ENCODE measurements at places on chromosomes 12 and 14.
A peak's percentile ranks its signal among the peaks of the same experiment; 100 is the strongest.

- DNase-seq: no peak
Observed at GRCh38 chr12:39354955-39355354, 88.0 kb downstream of the KIF21A start.

- DNase-seq: no peak
Observed at GRCh38 chr12:64120568-64120967, 101.5 kb downstream of the KICS2 start.

- no peak for DNase-seq
Observed at GRCh38 chr14:29161593-29161992, 395.0 kb downstream of the FOXG1 start.

DNA sequence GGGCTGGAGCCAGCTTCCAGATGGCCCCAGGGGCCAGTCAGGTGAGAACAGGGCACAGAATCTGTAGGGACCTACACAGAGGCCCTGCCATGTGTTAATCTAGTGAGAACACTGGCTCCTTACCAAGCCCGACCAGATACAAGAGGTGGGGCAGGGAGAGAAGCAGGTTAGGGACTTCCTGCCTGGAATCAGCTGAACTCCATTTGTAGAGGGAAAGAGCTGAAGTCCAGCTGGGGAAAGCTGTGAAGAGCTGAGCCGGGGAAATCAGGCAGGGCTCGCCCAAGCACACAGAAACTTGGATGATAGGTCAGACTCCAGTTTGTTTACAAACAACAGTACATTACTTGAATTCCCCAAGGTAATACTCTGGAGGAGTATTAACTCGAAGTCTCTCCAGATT lies 46.7 kb downstream of the PTGER2 start:
- no peak for DNase-seq

GRCh38 chr12:57178213-57178612 lies 30.8 kb upstream of the LRP1-AS start:
- DNase-seq: no peak

GRCh38 chr12:101924618-101925017 lies 47.2 kb downstream of the DRAM1 start:
- DNase-seq: no peak

- DNase-seq: peak; percentile 45
Observed at GRCh38 chr12:123106640-123107359, 44.1 kb downstream of the PITPNM2 start.

- DNase-seq: no peak
Observed at GRCh38 chr12:109695416-109695815, 18.2 kb upstream of the FAM222A start.

DNA sequence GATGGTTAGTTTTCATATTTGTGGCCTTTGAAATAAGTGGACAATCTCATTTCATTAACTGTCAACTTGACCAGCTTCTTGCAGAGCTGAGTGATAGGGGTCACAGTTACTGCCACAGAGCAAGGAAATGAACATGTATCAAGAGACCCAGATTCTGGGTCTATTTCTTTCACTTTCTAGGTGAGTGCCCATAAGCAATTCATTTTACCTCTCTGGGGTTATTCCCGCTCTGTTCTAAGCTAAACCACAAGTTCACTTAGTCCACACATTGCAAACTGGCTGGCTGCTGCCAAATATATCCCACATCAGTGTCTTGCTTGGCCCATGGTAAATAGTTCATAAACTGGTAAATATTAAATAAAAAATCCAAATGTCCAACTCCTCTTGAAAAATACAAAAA lies 29.9 kb downstream of the GPHB5 start:
- no peak for DNase-seq

- no peak for DNase-seq
Observed at GRCh38 chr14:35319509-35319908, 27.3 kb downstream of the PSMA6 start.

GRCh38 chr12:98262902-98263301 lies 252.5 kb upstream of the TMPO start:
- DNase-seq: no peak

- peak; percentile 50 for DNase-seq
Observed at GRCh38 chr12:6632026-6632983, 3.5 kb downstream of the LPAR5 start.

DNA sequence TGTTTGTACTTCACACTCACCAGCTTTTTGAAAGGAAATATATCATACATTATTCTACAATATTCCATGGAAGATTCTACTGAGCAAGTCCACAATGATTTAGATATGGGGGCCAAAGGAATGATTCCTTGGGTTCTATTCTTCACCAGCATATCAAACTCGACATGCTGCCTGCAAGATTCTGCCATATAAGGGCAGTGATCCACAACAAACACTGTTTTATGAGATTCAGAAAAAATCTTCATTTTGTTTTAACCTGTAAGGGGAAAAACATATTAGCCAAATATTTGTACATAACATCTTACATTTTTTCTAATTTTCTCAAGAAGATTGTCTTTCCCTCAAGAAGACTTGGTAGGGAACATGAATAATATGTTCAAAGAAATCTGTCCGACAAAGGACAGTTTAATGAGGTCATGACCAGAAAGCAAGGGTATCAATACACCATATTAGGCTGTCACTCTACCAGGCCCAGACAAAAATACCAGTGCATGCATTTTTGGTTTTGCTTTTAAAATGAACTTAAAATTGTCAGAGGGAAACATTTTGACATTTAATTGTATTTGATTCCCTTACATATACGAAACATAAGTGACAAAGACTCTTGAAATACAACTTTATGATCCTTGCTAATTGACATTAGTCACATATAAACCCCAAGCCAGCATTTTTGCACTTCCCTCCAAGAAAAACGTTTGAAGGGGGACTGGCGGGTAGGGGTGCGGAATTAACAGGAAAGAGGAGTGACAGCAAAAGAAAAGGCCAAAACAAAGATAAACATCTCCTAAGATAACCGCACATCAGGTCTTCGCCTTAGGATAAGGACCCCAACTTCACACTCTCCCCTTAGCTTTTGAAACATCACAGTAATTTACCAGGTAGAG lies 980 bp downstream of the INTS13 start:
- DNase-seq: peak; percentile 7

DNA sequence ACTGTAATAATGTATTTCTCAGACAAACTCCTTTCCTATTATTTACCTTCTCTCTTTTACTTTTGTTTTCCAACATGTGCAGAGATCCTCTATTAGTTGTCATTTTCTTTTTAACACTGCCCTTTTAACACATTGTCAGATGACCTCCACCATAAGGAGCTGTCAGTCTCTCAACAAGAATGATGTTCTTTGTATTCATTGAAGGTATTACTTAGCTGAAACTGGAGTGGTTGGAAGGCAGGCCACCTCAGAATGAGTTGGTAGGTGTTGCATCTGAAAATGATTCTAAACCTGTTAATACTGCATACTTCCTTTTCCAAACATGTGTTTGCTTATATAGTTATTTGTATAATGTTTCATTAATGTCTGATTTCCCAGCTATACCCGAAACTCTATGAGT lies 16.9 kb downstream of the TMEM117 start:
- no peak for DNase-seq

GRCh38 chr12:80200414-80200813 lies 101.1 kb downstream of the OTOGL start:
- no peak for DNase-seq

GRCh38 chr12:30847259-30847658 lies 79.3 kb upstream of the TSPAN11 start:
- no peak for DNase-seq

DNA sequence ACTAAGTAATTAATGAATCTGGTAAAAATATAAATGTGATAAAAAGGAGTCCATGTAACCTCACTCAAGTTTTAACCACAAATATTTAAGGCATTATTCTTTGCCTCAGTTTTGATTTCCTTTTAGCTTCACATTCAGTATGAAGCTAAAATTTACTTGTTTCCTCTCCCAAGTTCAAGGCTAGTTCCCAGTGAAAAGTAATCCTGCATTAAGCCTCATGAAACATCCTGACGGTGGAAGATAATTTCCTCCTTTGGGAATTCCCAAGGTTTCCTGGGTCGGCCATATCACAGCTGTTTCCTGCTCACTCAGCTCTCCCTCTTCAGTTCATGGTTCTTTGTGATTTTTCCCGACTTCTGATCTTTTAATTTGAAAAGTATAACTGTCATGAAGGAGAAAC lies 1256.8 kb upstream of the FLRT2 start:
- no peak for DNase-seq

GRCh38 chr12:110704750-110705149 lies 15.8 kb upstream of the HVCN1 start:
- no peak for DNase-seq

GRCh38 chr14:102352213-102352612 lies 10.5 kb downstream of the CINP start:
- no peak for DNase-seq

DNA sequence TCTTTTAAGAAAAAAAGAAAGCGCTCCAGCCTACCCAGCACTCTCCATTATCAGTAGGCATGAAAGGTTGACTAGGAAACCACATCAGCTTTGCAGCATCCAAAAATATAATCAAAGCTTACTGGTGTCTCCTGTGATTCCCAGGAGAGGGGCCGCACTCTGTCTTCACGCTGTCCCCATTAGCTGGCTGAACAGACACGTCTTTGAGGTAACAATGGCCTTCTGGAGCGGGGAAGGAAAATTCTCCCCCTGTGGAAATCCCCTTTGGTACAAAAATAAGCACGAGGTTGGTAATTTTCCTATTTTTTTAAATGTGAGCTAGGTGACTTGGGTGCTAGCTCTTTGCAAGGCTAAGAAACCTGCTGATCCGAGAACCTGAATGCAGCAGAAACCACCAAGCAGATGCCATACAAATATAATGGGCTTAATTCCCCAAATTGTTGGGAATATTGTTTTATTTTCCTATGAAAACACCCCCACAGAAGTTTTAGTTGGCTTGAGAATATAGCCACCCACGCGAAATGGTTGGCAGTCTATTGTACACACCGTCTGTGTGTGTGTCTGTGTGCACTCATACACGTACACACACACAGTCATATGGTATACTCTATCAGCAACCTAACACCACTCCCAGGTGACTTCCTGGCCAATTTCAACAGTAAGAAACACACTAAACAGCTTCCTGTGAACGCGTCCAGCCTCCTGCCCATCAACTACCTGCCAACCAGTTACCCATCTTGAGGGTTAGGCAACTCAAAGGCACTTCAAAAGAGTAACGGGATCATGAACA lies 71.2 kb downstream of the KSR2 start:
- no peak for DNase-seq

DNA sequence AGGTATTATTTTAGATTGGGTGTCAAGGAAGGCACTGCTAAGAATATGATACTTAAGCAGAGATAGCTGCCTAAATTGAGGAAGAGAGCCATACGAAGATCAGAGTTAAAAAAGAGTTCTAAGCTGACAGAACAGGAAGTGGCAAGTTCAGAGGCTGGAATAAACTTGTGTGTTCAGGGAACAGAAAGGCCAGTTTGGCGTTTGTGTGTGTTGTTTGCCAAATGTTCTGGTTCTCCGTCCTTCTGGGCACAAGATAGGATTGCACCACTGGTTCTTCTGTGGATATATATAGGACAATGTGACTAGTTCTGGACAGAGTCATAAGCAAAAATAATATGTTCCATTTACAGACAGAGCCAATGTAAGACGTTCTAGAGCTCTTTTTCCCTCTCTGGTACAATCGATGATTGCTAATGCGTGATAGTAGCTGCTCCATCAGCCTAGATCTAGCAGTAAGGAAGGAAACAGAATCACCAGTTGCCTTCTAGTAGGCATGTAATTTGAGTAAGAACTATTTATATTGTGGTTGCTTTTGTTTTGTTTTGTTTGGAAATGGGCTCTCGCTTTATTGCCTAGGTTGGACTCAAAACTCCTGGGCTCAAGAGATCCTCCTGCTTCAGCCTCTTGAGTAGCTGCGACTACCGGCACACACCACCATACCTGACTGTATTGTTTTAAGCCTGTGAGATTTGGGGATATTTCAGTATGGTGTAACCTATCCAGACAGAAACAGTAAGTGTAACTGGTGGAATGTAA lies 7.4 kb downstream of the BBS10 start:
- DNase-seq: no peak

Measured in activated naive CD4-positive, alpha-beta T cell treated with Interleukin-2 at 50 U/mL for 16 hours (primary cell).